Dermis blood vessel endothelial cell (primary cell): ENCODE measurements at places on chromosomes 5 and 9.

GRCh38 chr5:21823076-21823574 lies 1030.0 kb downstream of the CDH12 start:
- DNase-seq: no peak

DNA sequence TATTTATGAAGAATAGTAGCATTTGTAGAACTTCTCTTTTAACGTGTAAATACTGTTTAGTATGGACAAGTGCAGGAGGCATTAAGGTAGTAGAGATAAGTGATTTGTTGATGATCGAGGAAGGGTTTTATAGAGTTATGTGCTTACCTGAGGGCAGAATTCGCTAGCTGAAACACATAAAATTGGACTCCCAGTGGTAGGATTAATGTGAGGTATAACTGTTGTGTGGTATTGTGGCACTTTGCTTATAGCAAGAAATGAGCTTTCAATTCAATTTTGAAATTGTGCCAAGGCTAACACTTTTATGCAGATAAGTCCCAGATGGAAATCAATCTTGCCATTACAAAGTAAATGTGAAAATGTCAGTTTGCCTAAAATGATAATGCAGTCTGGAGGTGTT lies 1.2 kb downstream of the AP3S1 start:
- DNase-seq: peak; percentile 10

DNA sequence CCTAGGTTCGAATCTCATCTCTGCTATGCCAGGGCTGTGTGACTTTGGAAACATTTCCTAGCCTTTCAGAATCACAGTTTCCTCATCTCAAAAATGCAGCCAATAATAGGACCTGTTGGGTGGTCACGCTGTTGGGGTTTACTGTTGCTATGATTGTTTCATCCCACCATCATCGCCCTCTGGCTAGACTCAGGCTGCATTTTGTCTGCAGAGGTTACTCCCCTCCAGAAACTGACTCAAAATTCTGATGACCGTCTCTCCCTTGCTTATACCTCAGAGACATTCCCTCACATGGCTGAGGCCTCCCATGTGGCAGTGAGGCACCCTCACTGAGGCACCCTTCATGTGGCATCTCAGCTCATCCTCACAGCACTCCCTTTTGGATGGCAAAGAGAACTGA lies 61.6 kb downstream of the COL27A1 start:
- no peak for DNase-seq

GRCh38 chr5:463952-464351 lies 21.0 kb downstream of the EXOC3 start:
- no peak for DNase-seq
